ENCODE measurements at places on chromosomes 3 and 15.

DNA sequence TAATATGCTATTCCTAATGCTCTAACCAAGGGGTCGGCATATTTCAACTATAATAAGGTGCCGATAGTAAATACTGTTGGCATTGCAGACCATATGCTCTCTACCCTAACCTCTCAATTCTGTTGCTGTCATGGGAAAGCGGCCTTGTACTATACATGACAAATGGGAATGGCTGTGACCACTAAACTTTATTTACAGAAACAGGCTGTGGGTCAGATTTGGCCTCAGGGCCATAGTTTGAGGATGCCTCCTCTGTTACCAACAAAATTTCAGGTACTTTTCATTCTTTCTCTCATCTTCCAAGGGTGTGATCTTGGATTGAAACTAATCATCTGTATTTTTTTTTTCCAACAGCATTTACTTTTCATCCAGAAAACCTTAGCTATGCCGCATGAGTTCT, 242.0 kb downstream of the MAGI1 start:
- no peak for DNase-seq

- no peak for DNase-seq
Measured at GRCh38 chr3:48388966-48389365, 16.9 kb downstream of the FBXW12 start.

GRCh38 chr3:155069729-155070128, 10.4 kb upstream of the MME start:
- DNase-seq = no peak

DNA sequence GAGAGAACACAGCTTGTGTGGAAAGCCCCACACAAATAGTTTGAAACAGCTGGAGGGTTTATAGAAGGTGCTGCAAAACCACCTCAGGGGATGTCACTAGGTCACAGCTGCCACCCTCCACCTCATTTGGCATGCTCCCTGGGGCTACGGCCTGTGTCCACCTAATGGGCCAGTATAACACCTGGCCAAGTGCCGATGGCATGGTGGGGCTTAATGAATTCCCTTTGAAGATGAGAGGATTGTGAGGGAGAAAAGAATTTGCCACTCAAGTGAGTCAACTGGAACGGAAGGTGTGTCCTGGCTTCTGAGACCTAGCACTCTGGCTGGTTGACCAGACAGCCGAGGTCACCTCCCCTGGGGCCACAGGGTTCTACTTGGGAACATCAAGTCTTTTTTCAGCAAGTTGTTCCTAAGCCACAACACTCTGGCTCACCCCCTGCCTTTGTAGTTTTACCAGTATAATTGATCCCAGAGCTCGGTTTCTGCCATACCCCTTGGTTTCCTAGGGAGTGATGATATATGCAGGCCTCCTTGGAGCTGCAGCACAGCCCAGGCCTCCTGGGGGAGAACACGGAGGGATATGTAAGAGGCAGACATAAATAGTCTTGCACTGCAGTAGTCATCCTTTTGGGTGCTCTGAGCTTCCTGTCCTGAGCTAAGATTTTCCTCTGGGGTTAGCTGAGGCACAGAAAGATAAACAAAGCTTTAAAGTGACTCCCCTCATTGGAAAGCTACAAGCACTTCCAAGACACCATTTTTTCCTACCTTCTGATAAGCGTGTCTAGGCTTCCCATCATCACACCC, 178.2 kb upstream of the LPP start:
- no peak for DNase-seq

DNA sequence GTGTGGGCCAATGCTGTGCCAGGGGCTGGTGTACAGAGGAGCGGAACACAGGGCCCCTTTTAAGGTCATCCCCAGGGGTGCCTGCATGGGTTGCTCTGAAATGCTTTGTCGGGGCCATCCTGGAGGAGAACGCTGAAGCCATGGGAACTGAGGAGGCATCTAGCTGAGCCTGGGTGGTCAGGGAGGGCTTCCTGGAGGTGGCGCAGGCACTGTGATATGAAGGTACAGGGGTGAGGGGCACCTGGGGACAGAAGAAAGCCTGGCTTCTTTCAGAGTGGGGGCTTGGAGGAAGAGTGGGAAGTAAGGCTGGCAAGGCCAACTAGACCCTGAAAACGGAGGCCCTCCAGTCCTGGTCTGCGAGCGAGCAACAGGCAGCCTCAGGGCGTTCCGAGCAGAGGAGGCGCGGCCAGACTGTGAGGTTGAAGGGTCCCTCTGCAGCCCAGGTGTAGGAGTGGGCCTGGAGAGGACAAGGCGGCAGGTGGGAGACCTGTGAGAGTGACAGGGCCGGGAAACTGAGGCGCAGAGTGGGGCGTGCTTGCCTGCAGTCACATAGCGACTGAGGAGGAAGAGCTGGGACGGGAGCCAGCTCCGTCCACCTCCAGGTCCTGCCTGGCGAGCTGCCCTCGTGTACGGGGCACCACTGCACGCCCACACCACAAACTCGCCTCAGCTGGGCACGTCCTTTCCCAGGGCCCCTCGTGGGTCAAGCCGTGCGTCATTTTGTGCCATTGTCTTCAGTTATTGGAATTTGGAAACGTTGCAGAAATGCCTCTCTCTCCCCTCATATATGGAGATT, 4.1 kb downstream of the FBLN2 start:
- DNase-seq = peak; percentile 35

GRCh38 chr15:98596885-98597392, 51.4 kb upstream of the IGF1R start:
- DNase-seq = no peak
